ENCODE measurements at places on chromosomes 1 and 21.

GRCh38 chr1:66696771-66697170 lies 55.5 kb upstream of the DYNLT5 start:
- DNase-seq = no peak

- no peak for DNase-seq
These were observed 255.2 kb downstream of the COL11A1 start for GRCh38 chr1:102853136-102853535.

DNA sequence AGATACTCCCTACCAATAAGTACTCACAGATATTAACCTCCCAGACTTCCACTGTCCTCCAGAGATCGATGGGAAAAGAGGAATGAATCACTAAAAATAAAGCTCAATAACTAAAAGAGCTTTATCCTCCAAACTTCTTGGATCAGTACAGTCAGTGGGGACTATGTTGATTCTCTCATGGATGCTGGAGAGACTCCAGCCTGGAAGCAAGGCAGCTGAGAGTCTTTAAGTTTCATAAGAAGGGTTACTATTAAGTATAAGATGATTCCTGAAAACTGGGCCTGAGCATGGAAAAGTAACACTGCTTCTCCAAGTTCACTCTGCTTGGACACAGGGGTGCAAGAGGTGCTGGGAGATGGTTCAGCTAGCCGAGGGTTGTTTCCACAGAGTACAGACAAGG lies 6.2 kb upstream of the DDR2 start:
- no peak for DNase-seq

GRCh38 chr1:232454227-232454886 lies 175.6 kb downstream of the SIPA1L2 start:
- DNase-seq = no peak

DNA sequence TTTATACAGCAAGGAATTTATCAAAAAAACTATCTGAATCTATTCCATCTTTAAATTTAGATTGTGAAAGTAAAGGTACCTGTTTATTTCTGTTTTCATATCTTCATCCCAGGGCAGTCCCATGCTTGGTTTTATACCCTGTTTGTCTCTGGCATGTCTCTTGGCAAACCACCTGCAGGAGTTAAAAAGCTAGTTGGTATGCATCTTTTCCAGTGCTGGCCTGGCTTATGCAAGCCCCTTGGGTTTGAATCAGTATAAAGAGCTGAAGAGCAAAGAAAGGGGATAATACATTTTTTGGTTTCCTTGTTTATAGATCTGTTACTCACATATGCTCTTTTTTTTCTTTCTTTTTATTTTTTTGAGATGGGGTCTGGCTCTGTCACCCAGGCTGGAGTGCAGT lies 37.8 kb downstream of the LRRC8C start:
- no peak for DNase-seq

DNA sequence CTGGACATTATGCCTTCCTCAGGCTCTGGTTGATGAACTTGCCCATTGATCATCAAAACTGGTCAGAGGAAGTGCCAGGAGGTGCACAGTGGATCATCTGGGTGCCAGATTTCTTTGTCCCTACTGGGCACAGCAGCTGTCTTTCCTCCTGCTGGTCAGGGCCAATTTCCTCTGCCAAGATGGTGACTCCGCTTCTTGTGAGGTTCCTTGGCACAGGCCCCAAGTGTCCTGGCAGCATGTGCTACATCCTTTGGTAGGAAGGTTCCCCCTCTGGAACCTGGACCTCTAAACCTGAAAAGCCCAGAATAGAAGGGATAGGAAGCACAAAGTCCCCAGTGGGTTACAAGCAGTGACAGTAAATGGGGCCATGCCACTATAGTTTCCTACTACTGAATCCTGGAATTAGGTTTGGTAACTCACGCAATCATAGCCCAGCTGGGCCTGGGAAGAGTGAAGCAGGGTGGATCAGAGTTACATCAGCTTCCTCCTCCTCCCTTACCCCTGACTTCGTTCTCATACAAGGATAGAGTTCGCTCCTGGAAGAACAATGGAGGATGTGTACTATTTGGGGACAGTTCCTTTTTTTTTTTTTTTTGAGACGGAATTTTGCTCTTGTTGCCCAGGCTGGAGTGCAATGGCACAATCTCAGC lies 147.1 kb downstream of the CNIH3 start:
- DNase-seq = no peak

GRCh38 chr1:183033205-183033604 lies 10.0 kb downstream of the LAMC1 start:
- no peak for DNase-seq

- no peak for DNase-seq
These were observed 68.8 kb downstream of the DDAH1 start for GRCh38 chr1:85396194-85396593.

DNA sequence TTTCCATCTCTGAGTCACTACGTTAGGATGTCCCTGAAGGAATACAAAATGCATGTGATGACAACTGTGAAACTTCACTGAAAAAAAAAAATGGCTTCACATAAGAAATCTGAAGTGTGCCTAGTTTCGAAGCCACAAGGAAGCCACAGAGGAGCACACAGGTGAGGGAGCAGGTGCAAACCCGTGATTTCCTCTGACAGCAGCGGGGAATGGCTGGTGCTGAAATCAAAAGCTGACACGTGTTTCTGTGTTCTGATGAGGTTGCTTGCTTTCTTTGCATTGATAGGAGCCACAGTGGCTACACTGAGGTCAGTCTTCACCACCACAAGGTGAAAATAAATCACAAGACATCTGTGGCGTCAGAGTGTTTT lies 105.7 kb upstream of the TLR5 start:
- DNase-seq = no peak

GRCh38 chr1:63784083-63784482 lies 10.3 kb downstream of the ROR1 start:
- DNase-seq = no peak

DNA sequence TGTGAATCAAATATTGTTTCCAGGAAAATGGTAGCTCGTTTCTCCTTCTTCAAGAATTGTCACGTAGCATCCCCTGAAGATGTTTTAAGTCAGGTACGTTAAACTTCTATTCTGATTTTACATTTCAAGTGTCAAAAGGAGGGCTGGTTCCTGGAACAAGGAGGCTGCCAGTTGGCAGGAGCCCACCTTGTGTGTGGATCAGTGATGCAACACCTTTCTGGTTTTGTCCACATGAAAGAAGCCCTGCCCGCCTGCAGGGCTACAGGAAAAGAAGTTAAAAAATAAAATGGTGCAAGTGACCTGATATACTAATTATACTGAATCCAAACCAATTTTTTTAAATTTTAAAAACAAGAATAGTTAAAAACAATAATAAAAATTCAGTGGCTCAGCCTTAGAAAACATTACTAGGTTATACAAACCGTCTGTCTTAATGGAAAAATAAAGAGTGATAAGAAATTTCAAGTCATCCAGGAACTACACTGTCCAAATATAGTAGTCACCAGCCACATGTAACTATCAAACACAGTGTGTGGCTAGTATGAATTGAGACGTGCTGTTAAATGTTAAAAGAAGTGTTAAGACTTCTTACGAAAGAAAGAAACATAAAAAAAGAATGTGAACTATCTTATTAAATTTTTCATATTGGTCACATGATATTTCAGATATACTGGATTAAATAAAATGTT lies 123.1 kb downstream of the APP start:
- no peak for DNase-seq

- DNase-seq = no peak
These were observed 5.6 kb downstream of the SLC5A9 start for GRCh38 chr1:48228156-48228555.

GRCh38 chr1:39105061-39105840 lies 79.1 kb downstream of the NDUFS5 start:
- DNase-seq = peak; percentile 42

- no peak for DNase-seq
These were observed 7.1 kb downstream of the RAD54L start for GRCh38 chr1:46254668-46255067.

GRCh38 chr1:91334856-91335255 lies 69.8 kb downstream of the HFM1 start:
- no peak for DNase-seq

- peak; percentile 71 for DNase-seq
These were observed 123.3 kb downstream of the PCNX2 start for GRCh38 chr1:233172201-233172600.

GRCh38 chr1:7656557-7657215 lies 114.4 kb upstream of the VAMP3 start:
- DNase-seq = no peak

DNA sequence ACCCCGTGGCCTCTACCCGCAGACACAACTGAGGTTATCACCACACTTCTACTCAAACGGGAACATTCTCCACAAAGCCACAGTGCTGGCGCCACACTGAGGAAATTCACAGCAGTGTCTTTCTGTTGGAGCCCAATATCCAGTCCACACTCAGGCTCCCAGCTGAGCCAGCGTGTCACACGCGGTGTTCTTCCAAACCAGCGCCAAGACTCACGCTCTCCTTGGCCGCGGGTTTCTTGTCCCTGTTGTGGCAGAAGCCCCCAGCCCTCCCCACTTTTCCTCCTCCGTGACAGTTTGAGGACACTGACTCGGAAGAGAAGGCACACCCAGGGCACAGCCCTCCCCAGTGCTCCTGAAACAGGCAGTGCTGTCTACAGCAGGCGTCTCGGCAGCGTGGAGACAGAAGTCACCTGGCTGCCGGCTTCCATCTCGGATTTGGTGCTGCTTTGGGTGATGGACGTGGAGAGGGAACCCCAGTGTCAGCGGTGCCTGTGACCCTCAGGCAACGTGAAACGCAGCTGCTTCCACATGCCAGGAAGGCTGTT lies 35.4 kb upstream of the AGPAT3 start:
- peak; percentile 62 for DNase-seq

- DNase-seq = peak; percentile 50
These were observed 7.1 kb upstream of the DIPK1A start for GRCh38 chr1:92968138-92969032.

GRCh38 chr1:44631333-44631646 lies 43.0 kb downstream of the TMEM53 start:
- no peak for DNase-seq

DNA sequence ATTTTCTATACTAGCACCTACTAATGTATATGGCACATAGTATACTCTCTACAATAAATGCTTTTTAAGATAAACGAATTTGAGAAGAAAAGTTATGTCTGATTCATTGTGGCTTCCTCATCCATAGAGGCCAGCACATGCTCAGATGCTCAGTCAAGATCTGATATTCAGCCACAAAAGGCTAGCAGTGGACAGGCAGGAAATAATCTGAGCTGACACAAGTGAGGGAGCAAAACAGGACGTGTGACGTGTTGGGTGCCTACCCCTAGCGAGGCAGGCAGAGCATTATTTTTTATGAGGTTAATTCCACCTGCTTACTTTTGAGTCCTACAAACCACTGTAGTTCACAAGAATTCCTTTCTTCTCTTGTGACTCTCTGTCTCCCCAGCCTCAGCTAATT lies 550.9 kb downstream of the SMYD3 start:
- DNase-seq = peak; percentile 35

GRCh38 chr21:40717028-40717427 lies 129.9 kb downstream of the DSCAM start:
- no peak for DNase-seq

- DNase-seq = no peak
These were observed 50.5 kb downstream of the PDE9A start for GRCh38 chr21:42703965-42704364.

GRCh38 chr21:42680058-42680330 lies 26.6 kb downstream of the PDE9A start:
- DNase-seq = no peak

DNA sequence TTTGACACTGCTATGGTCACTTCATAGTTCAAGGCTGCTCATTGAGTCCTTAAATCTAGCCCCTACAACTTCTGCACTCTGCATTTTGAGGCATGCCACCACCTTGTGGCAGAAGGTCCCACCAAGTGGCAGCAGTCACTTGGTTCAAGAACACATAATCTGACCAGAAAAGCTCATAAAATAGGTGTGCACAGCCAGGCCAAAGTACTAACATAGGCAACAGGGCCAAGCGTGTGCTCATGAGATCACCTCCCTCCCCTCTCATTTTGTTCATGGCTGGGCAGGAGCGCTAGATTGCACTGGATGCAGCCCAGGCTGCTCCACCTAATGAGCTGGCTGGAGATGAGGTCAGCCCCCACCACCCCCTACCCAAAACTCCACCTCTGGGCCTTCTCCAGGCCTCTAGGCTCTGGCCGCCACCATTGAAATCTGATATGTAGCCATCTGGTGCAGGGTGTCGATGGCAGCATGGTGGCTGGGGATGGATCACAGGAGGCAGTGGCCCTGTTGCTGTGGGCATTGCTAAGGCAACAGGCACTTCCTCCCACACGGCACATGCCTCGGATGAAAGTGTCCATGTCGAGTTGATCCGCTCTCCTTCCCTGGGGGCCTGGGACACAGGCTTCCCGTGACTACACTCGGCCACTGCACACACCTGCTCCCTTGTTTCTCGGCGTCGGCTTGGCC lies 193.2 kb downstream of the TRABD2B start:
- DNase-seq = no peak

DNA sequence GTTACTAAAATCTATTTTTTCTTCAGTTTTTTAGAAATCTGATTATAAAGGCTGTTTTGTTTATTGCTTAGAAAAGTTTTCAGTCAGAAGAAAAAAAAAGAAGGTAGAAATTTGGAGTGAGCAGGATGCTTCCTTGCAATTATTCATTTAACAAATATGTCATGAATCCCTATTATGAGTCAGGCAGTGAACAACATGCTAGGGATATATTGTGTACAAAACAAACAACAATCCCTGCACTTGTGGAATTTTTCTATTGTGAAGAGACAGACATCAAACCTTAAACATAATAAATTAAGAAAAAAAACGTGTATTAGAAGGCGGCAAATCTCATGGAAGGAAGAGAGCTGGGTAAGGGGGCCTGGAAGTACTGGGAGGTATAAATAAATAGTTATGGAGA lies 664.1 kb upstream of the CAMK1G start:
- DNase-seq = no peak

DNA sequence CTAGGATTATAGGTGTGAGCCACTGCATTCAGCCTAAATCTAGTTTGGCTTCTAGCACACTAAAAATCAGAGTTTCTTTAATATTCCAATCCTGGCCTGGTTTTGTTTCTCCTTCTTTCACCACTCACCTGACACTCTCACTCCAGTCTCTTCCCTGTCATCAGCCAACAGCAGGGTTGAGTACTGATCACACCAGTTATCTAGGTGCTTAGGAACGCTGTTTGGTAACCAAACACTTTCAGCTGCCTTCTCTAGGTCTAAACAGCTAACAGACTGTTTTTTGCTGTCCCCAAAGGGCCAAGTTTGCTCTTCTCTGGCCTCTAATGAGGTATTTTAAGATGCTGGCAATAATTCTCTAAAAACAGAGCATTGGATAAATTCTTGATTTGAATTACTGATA lies 17.7 kb upstream of the FRRS1 start:
- no peak for DNase-seq

DNA sequence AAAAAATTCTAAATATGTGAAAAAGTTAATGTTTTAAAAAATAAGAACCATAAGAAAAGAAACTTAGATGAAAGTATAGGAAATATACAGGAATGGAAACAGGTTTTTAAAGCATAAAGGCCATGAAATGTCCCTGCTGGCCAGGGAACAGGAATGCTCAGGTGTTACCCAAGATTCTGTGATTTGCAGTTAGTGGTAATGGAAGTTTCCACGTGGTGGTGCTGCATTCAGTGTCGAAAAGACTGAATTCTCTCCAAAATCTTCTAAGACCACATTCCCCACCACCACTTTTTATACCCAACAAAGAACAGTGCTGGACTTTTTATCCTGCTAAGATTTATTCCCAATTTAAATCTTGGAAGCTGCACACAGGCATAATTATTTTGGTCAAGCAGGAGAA lies 126.2 kb downstream of the PRRX1 start:
- no peak for DNase-seq

GRCh38 chr1:184558691-184559090 lies 171.9 kb downstream of the C1orf21 start:
- DNase-seq = no peak
